ENCODE measurements at places on chromosomes 5 and 9.

DNA sequence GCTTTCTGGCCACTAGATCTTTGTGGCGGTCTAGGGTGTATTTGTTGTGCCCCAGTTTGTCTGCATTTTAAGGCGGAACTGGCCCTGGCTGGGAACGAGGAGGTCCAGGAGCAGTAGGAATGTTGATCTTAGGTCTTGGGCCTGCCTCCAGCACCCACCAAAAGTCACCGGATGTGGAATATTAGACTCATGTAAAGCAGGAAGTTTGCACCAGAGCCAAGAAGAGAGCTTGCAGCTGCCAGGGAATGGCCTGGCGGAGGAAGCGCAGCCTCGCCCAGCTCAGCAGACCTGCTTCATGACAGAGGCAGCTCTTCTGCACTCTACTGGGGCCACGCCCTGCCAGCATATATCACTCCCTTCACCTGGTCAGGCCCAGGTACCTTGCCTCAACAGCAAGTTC, 3.3 kb downstream of the GPX3 start:
- DNase-seq = no peak

DNA sequence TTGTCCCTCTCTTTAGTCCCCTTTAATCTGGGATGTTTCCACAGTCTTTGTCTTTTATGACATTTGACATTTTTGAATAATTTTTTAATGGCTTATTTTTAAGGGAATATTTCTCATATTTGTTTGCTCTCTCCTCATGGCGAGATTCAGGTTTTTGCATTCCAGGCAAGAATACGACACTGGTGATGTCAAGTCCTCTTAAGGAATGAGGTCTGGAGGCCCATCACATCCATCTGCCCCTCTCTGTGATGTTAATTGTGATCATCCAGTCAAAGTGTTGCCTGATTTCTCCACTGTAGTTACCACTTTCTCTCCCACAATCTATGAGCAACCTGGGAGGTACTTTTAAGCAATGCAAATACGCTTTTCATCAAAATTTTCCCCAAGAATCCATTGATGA, 193.2 kb downstream of the MAST4 start:
- no peak for DNase-seq

DNA sequence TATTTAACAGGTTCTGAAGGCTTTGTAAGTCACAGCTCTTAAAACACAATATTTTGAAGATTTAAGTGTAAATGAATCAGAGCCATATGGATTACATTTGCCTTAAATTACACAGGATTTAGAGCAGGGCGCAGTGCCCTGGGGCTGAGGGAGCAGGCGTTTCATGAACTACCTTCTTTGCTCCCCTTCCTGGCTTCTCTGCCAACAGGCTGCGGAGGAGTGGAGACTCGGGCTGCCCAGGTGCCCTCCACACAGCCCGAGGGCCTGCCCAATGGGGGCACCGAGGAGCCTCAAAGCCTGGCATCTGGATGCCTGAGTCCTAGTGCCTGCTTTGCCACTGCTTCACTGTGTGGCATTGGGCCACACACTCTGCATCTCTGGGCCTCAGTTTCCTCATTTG, 90.6 kb upstream of the HAND1 start:
- no peak for DNase-seq

- DNase-seq = no peak
Observed at GRCh38 chr5:59333416-59333815, 560.1 kb downstream of the PDE4D start.

DNA sequence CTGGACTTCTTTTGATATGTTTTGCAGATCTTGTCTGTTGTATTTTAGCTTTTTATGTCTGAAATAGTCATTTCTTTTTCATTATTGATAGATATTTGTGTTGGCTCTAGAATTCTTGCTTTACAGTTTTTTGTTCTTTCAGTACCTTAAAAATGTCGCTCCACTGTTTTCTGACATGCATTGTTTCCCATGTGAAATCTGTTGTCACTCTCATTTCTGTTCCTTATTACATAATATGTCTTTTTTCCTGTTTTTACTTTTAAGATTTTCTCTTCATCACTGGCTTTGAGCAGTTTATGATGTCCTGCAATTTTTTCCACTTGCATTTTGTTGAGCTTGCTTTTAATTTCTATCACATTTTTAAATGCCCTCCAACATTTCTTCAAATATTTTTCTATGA, 270.4 kb upstream of the TARS1 start:
- no peak for DNase-seq

- DNase-seq = no peak
Observed at GRCh38 chr5:76545184-76545583, 78.0 kb downstream of the F2RL2 start.

GRCh38 chr5:10665799-10666198, 95.2 kb downstream of the DAP start:
- no peak for DNase-seq

DNA sequence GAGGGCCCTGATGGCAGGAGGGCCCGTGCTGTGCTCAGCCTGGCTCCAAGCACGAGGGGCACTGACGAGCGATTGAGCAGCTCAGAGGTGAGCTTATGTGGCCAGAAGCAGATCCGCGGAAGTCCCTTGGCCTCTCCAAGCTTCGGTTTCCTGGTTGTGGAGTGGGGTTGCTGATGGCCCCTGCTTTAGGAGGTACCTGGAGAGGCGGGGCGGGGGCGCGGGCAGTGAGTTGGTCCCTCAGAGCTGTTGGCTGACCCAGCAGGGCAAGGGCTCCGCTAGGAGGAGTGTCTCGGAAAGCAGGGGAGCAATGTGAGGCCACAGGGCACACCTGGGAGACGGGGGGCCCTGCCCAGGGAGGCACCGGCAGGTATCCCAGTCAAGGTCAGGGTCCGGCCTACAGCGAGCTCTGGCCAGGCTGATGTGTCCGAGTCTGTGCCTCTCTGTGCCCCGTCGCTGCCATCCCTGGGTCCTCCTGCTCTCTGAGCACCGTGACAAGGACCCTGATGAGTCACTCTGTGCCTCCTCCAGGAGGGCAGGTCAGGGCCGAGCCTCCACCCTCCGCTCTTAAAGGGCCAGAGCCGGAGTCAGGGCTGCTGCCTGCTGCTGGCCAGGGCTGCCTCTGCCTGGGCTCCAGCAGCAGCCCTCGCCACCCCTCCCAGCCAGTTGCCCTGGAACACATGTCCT, 14.8 kb downstream of the NCS1 start:
- DNase-seq = no peak

DNA sequence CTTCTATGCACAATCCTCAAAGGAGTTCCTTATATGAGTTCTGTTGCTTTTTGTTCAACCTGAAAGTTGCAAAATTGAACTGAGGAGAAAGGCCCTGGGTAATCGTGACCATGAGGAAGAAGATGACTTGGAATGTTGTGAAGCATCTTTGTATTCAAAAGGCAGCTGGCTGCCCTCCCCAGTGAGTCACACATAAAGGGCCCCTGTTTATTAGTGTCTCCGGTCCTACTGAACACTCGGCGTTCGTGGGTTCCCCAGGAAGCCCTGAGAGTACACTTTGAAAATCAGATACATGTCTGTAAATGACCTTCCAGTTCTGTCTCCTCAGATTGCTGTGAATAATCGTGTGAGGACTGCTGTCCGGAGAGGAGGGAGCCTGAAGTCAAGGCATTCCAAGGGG, 73.6 kb downstream of the C9orf153 start:
- no peak for DNase-seq

DNA sequence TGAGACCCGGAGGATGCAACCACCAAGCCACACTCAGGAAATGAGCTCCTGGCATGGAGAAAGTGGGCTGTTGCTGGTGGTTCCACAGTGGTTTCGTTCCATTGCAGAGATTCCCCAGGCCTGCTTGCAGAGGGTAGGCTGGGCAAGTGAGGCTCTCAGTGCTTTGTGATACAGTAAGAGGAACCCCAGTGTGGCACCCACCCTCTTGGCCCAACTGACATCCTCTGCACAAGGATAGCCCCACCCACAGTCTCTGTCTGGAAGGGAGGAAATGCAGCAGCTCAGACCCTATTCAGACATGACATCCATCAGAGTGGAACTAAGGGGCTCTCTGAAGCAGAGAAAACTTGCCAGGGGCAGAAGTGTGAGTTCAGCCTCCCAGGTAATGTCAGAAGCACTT, 69.6 kb upstream of the FSTL4 start:
- no peak for DNase-seq

- DNase-seq = no peak
Observed at GRCh38 chr5:172571413-172571812, 69.7 kb upstream of the NEURL1B start.

DNA sequence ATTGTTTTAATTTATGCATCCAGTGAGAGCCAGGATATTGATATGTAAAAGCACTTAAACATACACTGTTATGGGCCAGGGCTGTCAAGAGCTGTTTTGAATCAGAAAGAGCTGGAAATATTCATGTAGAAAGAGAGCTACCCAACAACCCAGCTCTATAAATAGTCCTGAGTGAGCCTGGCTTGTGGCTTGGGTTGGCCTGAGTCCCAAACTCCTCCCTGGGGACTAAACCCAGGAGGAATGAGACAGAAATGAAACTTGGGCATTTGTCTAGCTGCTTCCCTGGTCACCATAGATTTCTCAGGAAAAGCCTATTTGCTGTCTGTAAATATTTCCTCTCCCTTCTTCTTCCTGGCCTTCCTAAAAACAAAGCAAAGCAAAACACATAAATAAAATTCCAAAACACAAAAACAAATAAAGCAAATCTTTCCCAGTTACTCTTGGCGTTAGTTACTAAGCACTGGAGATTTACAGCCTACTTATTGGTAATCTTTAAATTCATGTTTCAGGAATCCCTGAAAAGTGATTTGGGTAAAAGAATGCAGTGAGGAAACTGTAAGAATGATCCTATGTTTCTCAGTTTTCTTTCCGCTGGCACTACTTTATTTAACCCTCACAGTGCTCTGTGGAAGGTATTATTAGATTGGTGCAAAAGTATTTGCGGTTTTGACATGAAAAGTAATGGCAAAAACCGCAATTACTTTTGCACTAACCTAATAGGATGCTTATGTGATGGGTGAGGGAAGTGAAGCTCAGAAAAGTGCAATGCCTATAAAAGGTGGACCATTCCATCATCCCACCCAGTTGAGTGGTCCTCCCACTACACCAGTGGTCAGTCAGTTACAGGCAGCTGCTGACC, 111.8 kb downstream of the CARTPT start:
- DNase-seq = no peak

GRCh38 chr9:125889476-125890419, 142.6 kb downstream of the PBX3 start:
- no peak for DNase-seq

DNA sequence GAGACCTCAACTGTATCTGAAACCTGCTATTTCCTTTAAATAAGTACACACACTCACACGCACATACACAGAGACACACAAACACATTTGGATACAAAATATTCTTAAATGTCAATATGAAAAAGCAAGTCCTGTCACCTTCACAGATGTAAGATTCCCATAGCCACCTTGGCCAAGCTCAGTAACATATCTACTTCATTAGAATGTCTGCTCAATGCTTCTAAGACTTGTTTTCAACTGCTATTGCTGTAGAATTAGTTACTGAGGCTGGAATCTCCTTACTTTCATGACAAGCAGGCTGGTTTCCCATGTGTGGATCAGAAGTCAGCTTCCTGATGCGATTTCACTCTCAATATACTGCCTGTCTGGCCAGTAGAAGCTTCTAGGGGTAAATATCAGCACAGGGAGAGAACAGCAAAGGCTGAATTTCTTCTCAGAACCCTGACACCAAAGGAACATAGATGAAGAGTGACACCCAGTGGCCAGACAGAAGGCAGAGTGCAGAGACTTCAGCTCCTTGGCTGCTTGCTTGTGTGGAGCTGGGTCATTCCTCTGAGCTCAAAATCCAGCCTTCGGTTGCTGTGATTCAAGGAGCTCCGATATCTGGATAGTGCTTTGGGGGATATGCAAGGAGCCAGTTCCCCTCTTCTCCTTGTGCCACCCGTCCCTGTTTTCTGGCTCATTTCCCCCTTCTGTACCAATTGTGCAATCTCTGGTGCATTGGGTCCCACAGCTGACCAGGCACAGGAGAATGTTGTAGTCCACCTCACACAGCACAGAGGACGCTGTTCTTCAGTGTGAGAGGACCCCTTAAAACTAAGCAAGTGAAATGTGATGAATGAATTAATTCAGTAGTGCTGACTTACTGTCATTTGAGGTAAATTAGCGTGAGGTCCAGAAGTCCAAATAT, 26.6 kb upstream of the ABLIM3 start:
- peak; percentile 6 for DNase-seq

GRCh38 chr5:159459132-159459627, 128.9 kb upstream of the IL12B start:
- DNase-seq = no peak

DNA sequence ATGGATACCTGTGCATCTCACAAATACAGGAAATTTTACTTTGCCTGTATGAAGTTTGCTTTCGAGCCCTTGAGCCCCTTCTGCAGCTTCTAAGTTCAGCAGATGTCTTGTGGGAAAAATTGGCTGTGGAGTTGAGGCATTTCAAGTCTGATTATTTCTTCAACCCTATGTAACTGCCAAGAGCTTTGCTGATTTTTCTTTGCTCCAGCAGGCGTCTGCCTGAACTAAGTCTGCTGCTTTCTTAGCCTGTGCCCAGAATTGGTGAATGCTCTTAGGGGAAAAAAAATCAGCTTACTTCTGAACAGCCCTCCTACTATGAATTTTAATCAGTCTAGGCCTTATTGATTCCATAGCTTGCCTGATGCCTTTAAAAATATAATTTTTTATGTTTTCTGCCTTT, 41.2 kb downstream of the RIC1 start:
- DNase-seq = no peak

- no peak for DNase-seq
Observed at GRCh38 chr9:99660191-99660636, 161.5 kb upstream of the NR4A3 start.

DNA sequence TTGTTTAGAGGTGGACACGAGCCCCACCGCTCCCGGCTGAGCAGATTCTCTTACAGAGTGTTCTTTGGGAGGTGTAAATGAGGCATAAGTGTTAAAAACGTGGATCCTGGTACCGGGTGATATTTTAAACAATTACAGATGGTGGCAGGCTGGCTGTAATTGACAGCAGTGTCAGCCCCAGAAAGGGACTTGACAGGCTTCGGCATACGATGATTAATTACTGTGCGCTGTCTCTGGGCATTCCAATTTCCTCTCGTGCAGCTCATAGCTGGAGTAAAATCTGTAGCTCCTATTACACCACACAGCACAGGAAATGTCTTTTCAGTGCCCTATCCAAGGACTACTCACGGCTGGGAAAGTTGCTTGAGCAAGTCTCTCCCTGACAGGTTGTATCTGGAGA, 305.4 kb upstream of the IRX2 start:
- DNase-seq = no peak

DNA sequence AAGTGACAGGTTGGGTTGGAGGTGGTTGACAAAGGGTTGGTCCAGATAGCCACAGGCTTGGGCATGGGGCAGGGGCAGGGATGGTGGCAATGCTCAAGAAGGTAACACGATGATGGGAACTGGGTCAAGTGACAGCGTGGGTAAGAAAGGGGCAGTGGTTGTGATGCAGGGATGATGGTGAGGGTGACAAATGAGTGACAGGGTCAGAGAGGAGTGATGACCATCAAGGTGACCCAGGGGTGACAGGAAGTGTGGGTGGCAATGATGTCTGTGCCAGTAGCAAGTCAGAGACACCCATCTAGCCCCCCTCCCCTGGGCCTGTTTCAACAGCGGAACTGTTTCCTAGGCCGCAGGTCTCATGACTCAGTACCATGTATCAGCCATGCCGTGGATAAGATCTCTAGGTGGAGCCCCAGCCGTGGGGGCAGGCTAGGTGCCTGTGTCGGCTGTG, 20.5 kb downstream of the AQP3 start:
- DNase-seq = no peak

- DNase-seq = no peak
Observed at GRCh38 chr9:20396509-20396908, 225.8 kb downstream of the MLLT3 start.

Measured in activated T-helper 1 cell treated with Interleukin-2 at 50 U/mL for 16 hours (primary cell).